Left ventricle myocardium inferior (tissue), 1 donor: ENCODE measurements at places on chromosomes 3 and 15. TPM values are rescaled to one million over a fixed set of nuclear protein-coding genes. Genes with fewer than 3 reads are reported as not detected.

GRCh38 chr3:54781728-54782127 lies 146.1 kb downstream of the LRTM1 start:
- no peak for DNase-seq

The MYRIP gene
- total RNA-seq = 1.5 TPM

GRCh38 chr15:77591968-77592613 lies 40.6 kb downstream of the LINGO1 start:
- no peak for DNase-seq

The CRYGS gene
- total RNA-seq = 1.6 TPM

DNA sequence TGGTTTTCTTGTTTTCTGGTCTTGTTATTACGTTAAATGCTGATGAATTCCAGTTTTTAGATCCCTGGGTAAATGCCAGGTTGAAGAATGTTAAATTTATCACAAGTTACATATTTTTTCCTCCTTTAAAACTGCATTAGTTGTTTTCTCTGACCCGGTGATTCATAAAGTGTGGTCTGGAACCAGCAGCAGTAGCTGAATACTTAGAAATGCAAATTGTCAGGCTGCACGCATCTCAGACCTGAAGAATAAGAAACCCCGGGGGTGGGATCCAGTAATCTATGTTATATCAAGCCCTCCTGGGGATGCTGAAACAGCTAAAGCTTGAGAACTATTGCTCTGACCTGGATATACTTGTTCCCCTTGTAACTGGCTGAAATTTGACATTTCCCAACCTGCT lies 69.1 kb downstream of the PEX5L start:
- no peak for DNase-seq

- no peak for DNase-seq
Measured at GRCh38 chr3:97884586-97885123, 62.8 kb downstream of the CRYBG3 start.

GRCh38 chr3:40494698-40495097 lies 11.1 kb upstream of the ZNF620 start:
- DNase-seq = no peak

DNA sequence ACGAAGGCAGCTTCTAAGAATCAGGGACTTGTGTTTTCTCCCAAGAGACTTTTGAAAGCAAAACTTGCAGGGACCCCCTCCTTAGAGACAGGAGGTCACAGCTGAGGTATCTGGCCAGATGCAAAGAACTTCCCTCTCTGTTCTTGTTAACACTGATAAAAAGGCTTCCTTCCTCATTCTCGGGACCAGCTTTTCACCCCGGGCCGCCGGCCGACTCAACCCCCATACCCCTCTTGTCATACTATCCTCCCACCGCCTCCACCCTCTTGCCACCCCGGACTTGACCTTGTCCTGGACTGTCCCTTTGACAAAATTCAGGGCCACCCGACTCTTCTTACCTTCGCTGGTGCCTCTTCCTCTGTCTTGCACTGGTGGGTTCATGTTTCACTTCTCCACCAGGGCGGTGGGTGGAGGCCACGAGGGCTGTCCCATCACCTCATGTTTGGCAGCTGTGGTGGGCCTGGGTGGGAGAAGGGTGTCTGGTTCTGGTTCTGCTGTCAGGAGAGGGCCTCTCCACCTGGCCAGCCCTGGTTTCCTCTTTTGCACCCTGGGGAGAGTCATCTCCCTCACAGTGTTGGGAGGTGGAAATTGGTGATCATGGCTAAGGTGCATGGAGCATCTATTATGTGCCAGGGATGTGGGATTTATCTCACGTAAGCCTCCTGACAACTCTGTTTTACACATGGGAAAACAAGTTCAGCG lies 32.5 kb downstream of the BHLHE40 start:
- no peak for DNase-seq

GRCh38 chr3:156424758-156425157 lies 130.2 kb downstream of the SSR3 start:
- no peak for DNase-seq

- no peak for DNase-seq
Measured at GRCh38 chr3:197858598-197858997, 67.5 kb downstream of the LRCH3 start.
